BJ (cell line): ENCODE measurements at places on chromosomes 4 and X.

DNA sequence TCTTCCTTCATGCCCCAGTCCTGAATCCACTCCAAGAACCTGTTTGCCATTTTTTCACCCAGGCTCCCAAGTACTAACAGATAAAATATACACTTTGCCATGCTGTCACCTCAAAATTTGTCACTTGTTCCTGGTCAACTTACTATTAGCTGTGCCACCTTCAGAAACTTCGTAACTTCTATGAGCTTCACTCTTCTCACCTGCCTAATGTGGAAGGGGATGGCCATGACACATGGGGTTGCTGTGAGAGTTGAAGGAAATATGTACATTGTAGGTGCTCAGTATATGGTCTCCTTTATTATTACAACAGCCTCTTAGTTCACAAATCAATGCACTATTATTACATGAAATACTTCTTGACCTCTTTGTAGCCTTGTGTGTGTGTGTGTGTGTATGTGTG, 10.4 kb downstream of the TMSB4X start:
- DNase-seq = no peak

DNA sequence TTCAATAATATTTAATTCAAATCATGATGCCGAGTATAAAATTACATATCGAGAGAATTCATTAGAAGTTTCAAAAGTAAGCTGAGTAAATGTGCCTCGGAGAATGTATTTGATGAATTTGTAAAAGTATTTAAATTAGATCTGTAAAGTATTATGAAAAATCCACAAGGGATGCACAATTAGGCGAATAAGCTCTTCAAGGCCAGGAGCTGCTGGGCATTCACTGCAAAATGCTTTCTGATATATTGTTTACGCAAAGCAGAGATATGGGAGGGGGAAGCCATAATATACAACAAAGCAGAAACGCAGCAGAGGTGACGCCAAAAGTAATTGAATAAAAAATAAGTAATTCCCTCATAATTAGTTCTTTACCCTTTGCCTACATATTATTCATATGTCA, 1121.5 kb upstream of the TENM3 start:
- DNase-seq = no peak

DNA sequence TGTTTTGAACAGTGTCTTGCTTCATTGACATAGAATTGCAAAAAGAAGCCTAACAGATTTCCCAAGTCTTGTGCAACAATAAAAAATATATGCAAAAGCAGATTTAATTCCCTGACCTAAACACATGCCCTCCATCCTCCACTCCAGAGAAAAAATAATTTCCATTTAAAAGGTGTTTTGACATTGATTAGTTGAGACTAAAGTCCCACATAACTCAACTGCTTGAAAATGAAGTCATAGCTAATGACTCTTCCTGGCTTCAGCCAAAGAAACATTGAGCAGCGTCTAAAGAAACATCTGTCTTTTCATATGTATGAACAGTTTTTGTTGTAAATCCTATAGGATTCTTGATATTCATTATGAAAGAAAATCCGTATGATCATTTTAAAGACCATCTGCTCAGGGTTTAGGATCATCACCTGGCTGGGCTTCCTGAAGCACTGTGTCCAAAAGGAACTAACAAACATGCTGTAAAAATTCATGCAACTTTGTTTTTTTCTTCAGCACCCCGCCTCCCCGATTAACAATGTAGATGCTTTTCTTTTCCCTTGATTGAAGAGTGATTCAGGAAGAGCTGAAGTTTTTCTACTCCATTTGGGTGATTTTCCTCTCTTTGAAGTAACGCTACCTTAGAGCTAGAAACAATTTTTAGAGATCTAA, 273.4 kb downstream of the HS3ST1 start:
- no peak for DNase-seq

DNA sequence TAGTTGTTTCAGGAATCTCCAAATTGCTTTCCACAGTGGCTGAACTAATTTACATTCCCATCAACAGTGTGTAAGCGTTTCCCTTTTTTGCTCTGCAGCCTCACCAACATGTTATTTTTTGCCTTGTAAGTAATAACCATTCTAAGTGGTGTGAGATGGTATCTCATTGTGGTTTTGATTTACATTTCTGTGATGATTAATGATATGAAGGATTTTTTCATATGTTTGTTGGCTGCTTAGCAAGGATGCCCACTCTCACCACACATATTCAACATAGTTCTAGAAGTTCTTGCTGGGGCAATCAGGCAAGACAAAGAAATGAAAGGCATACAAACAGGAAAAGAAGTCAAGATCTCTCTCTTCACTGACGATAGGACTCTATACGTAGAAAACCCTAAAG, 472.4 kb downstream of the ZNF674 start:
- no peak for DNase-seq

- DNase-seq = no peak
Measured at GRCh38 chrX:85503258-85504158, 124.0 kb upstream of the POF1B start.

DNA sequence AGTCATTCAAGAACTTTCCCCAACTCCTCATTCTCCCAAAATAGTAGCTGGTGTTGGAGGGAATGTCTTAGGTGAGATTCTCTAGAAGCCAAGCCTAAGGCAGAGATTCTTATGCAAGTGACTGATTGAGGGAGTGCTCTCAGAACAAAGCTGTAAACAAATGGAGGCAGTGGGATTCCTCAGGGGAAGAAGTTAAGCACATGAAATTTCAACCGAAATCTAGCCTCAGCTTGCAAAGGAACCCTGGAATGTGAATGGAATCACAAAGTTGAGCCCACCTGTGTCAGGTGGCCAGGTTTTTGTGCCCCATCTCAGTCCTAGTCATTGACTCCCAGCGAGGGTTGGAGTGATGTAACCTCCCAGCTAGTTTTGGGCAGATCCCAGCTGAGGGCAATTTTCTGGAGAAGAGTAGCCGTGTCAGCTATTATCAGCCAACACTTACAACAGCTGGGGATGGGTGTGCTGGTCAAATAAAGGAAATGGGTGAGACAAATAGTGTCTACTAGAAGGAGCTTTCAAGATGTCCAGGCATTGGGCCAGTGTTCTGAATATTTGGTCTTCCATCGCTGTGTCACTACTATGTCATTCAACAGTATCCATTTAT, 29.7 kb upstream of the FGF2 start:
- DNase-seq = no peak

DNA sequence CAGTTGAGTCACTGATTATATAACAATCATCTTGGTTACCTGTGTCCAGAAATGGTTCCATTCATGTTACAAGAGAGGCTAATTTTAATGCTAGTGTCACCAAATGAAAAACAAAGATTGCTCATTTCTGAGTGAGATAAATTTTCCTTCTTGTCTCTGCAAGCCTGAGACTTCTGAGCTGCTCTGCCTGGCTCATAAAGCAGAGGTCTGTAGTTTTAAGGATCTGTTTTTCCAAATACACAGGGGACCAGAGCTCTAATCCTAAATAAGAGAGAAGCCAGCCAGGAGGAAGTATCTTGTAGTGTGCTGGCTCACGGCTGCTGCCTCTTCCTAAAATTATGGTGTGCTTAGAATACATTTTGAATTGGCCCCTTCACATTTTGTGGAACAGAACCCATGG, 42.6 kb downstream of the CLDN34 start:
- no peak for DNase-seq

DNA sequence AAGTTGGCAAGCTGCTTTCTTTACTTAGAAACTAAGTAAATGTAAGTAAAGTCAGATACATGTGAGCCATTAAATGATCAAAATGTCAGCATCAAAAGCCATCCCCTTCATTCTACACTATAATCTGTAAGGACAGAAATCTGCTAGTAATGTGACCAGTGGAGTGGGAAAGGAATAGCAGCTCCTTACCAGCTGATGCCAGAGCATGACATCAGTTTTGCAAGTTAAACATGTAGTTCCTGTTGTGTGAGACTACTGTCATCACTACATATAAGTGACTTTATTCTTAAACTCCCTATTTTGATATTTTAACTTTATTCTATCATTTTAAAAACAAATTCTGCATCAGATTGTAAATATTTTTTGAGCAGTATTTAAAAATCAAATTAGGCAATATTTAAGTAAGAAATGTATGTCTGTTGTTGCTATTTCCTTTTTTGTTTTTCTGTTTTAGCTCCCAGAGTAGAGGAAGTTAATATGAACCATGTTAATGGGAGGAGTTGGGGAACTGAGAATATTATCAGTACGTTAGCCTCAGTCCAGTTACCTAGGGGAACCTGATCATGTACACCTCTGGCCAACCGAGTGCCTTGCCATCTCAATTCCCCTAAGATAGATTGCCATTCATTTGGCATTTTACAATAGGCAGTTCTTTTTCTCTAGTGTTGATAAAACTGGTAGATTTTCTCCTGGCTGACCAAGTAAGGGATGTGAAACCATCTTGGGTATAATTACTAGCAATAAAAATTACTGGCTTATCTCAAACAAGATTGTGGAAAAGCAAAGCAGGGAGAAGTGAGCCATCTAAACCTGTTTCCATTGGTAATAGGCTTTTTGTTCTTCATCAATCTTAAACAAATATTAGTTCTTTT, 34.7 kb downstream of the CCNI start:
- DNase-seq = no peak
